Spleen (tissue), 13 donors: ENCODE measurements at places on chromosomes 1 and 21. TPM values are rescaled to one million over a fixed set of nuclear protein-coding genes. Genes with fewer than 3 reads are reported as not detected.

HMGCL gene
- total RNA-seq: 37.5 TPM

DNA sequence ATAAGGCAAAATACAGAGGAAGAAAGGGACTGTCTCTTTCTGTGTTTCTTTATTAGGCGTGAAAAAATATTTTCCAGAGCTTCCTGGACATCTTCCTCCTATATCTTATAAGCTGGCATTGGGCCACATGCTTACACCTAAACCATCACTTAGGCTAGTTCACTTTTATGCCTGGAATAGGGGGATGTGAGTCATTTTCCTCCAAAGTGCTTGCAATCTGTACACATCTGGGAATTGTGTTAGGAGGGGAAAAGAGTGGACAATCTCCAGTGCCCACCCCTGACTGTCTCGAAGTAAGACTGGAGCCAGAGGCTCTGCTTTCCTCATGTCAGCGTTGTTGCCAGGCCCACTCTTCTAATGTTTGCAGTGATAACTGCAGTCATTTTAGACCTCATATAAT is 29.9 kb downstream of the GIPC2 start:
- H3K27me3 ChIP-seq: no peaks in the 10 kb centered on the region
- peaks cover 7% of the 10 kb centered on the region for H3K4me1 ChIP-seq
- peak overlapping the region; percentile 37 for H3K27ac ChIP-seq

GRCh38 chr1:227315629-227316346 is 2.5 kb downstream of the CDC42BPA start:
- no peaks in the 10 kb centered on the region for H3K27me3 ChIP-seq
- DNase-seq: no peak
- peak overlapping the region; percentile 25 for H3K27ac ChIP-seq
- H3K4me1 ChIP-seq: peaks cover 25% of the 10 kb centered on the region
- H3K4me3 ChIP-seq: peak overlapping the region; percentile 83

- H3K4me3 ChIP-seq: no peak overlapping the region
- H3K27ac ChIP-seq: no peak overlapping the region
- no peaks in the 10 kb centered on the region for H3K4me1 ChIP-seq
- no peaks in the 10 kb centered on the region for H3K27me3 ChIP-seq
These were observed 422.1 kb downstream of the LRRIQ3 start for GRCh38 chr1:73775896-73776295.

- no peak overlapping the region for H3K4me3 ChIP-seq
- peaks cover 43% of the 10 kb centered on the region for H3K27me3 ChIP-seq
- peaks cover 4% of the 10 kb centered on the region for H3K4me1 ChIP-seq
- H3K36me3 ChIP-seq: peaks cover 31% of the 10 kb centered on the region
- DNase-seq: no peak
These were observed 21.5 kb downstream of the PANK4 start for GRCh38 chr1:2504949-2505272.

DNA sequence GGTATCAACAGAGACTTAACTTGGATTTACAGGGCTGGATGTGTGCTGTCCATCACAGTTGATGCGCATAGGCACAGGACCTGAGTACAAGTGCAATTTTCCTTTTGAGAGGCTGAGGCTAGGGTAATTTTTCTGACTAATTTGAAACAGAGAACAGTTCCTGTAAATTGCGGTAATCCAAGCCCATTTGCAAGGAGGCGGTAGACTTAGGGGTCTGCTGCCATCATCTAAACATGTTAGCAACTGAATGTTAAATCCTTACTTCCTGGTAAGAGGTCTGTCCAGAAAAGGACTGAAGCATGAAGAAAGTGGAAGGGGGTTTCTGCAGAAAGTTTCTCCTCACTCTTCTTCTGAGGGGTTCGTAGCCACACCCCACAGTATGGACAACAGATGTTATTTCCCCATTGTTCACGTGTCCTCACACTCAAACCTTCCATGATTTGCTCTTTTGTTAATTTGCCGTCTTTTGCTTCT is 23.7 kb upstream of the C1orf198 start:
- DNase-seq: no peak
- H3K27ac ChIP-seq: no peak overlapping the region
- no peaks in the 10 kb centered on the region for H3K4me1 ChIP-seq
- H3K27me3 ChIP-seq: no peaks in the 10 kb centered on the region

LAPTM5 gene
- total RNA-seq: 622 TPM

- H3K4me1 ChIP-seq: peaks cover 79% of the 10 kb centered on the region
- no peaks in the 10 kb centered on the region for H3K27me3 ChIP-seq
- H3K4me3 ChIP-seq: no peak overlapping the region
- H3K36me3 ChIP-seq: no peaks in the 10 kb centered on the region
- no peak overlapping the region for H3K27ac ChIP-seq
- DNase-seq: no peak
These were observed 5.9 kb downstream of the AKT3 start for GRCh38 chr1:243844186-243844585.

DNA sequence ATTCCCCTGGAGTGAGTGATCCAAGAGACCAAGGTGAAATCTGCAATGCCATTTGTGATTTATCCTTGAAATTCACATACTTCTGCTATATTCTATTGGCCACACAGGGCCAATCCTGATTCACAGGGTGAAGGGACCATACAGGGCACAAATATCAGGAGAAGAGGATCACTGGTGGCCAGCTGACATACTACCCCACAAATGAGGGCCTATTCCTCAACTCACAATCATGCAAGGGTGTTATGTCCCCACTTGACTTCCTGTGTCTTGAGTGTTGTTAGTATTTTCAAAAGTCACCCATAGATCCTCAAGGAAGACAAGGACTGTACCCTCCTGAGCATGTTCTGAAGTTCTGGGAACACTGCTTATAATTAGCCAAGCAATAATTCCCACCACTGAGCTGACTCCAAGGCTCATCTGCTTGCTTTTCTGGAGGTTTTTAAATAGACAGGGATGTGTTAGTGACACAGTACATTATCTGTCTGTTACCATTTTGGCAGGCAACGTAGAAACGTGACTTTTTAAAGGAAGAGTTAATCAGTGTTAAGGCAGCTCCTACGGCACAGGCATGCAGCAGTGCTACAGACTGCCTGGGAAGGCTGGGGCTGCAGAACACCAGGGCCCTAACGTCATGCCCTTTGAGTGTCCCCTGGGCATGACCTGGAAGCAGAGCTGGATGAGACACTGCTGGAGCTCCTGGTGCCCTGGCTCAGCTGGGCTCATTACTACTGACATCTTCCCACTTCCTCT is 137.4 kb downstream of the FAM78B start:
- no peaks in the 10 kb centered on the region for H3K36me3 ChIP-seq
- no peak overlapping the region for H3K4me3 ChIP-seq
- H3K27ac ChIP-seq: no peak overlapping the region
- DNase-seq: no peak
- H3K4me1 ChIP-seq: no peaks in the 10 kb centered on the region

TNFRSF18 gene
- total RNA-seq: 6.3 TPM
